Uterus (tissue), 4 donors: ENCODE measurements at places on chromosomes 11 and 22. TPM values are rescaled to one million over a fixed set of nuclear protein-coding genes. Genes with fewer than 3 reads are reported as not detected.

- H3K27me3 ChIP-seq: no peaks in the 10 kb centered on the region
- DNase-seq: no peak
- no peak overlapping the region for H3K27ac ChIP-seq
- H3K4me3 ChIP-seq: no peak overlapping the region
- no peaks in the 10 kb centered on the region for H3K36me3 ChIP-seq
Measured at GRCh38 chr22:25193548-25193947, 6.1 kb upstream of the CRYBB3 start.

DNA sequence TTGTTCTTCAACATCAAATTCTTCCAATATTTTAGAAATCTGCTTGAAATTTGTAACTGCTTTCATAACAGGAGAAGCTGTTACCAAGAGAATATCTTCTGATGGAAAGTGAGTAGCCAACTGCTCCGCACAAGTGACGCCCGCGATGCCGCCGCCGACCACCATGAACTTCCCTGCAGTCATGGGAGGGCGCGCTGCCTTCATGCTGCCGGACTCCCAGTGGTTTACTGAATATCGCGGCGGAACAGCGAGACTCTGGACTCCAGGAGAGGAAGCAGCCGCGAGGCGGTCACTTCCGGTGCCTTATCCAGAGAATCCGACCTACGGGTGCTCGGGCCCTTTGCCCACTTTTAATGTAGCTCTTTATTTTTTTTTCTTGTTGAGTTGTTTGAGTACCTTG is 190.6 kb downstream of the GUCY1A2 start:
- no peak overlapping the region for H3K4me3 ChIP-seq
- H3K27me3 ChIP-seq: no peaks in the 10 kb centered on the region
- H3K4me1 ChIP-seq: no peaks in the 10 kb centered on the region
- no peaks in the 10 kb centered on the region for H3K36me3 ChIP-seq

DNA sequence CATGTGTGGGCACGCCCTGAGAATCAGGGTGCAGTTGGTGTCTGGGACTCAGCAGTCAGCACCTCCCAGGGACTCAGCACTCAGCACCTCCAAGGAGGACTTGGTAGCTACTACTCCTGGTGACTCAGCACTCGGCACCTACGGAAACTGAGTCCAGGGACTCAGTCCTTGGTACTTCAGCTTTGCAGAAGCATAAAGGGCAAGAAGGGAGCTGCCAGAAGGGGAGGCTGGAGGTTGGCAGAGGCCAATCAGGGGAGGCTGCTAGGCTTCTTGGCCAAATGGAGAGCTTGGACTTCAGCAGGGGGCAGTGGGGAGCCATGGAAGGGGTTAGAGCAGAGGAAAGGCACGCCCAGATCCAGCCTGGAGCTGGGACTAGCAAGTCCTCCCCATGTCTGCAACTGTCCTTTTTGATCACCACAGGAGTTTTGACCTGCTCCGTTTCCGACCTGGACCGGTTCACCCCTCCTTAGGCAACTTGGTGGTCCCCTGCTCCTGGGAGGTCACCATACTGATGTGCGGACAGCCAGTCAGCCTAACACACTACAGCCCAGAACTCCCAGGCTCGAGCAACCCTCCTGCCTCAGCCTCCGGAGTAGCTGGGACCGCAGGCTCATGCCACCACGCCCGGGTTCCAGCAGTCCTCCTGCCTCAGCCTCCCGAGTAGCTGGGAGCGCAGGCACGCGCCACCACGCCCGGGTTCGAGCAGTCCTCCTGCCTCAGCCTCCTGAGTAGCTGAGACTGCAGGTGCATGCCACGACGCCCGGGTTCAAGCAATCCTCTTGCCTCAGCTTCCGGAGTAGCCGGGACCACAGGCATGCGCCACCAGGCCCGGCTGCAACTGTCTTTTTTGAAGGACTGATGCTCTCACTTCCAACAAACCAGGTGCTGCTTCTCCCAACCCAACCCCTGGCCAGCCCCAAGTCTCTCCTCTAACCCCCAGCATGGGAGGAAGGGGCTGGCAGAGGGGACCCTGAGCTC is 1.5 kb downstream of the ANO9 start:
- H3K4me1 ChIP-seq: no peaks in the 10 kb centered on the region
- no peak overlapping the region for H3K4me3 ChIP-seq
- H3K27me3 ChIP-seq: no peaks in the 10 kb centered on the region

DNA sequence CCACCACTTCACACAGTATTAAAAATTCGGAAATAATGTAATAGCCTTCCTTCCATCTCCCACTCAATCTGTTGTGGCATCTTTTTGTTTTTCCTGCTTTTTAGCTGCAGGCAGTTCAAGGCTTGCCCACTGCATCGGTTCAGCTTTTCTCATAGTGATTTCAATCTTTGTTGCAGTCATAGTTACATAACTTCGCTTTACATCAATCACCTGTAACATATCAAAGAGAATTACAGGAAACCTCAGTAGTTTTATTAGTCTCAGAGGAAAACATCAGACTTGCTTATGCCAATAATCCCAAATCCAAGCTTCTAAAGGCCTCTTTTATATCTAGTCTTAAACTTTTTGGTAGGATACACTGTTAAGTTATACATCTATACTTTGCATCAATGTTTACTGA is 20.5 kb downstream of the CHORDC1 start:
- no peak overlapping the region for H3K27ac ChIP-seq
- H3K4me1 ChIP-seq: no peaks in the 10 kb centered on the region
- no peak for DNase-seq
- no peak overlapping the region for H3K4me3 ChIP-seq

DNA sequence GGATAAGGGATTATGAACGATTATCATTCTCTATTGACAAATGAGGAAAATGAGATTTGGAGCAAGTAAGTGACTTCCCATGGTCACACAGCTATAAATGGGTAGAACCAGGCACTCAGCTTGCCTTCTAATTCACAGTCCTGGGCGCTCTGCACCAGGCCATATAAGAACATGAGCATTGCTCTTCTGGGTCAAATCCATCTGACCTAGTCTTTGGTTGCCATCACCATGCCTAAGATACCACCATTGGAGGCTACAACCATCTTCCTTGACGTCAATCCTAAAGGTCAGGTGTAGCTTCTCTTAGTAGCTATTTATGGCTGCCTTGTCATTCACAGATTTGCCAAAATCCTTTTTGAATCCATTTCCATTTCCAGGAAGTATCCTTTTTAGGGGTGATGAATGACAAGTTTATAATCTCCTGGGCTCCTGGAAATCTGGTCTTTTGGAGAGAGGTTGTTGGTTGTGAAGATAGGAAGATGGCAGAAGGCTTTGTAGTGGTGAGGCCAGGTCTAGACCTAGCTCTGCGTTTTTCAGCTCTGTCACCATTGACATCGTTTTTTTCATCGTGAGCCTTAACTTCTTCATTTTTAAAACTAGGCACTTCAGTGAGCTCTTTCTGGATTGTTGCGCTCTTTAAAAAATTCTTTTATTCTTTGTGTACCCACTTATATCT is 11.1 kb downstream of the ZBTB16 start:
- no peak overlapping the region for H3K27ac ChIP-seq
- peaks cover 23% of the 10 kb centered on the region for H3K4me1 ChIP-seq
- H3K36me3 ChIP-seq: no peaks in the 10 kb centered on the region

DNA sequence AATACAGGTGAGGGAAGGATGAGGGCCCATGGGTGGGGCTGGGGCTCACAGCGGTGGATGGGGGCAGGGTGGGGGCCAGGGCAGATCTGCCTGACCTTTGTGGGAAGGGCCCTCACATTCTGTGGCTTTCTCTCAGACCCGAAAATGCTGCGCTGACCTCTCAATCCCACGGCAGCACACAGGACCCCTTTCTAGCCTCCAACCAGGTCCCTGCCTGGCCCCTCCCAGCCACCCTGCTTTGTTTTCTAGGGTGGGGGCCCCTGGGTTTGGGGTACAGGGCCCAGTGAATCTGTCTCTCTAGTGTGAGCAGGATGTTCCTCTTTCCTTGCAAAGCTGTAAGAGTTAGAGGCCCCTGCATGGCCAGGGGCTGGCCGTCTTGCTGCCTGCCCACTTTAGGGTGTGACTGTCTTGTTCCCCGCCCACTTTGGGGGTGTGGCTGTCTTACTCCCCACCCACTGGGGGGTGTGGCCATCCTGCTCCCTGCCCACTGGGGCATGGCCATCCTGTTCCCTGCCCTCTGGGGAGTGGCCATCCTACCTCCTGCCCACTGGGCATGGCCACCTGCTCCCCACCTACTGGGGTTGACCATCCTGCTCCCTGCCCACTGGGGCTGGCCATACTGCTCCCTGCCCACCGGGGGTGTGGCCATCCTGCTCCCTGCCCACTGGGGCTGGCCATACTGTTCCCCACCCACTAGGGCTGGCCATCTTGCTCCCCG is 11.5 kb downstream of the PARVG start:
- H3K27ac ChIP-seq: no peak overlapping the region
- no peak overlapping the region for H3K4me3 ChIP-seq
- H3K36me3 ChIP-seq: no peaks in the 10 kb centered on the region
- H3K27me3 ChIP-seq: no peaks in the 10 kb centered on the region
- no peaks in the 10 kb centered on the region for H3K4me1 ChIP-seq

DNA sequence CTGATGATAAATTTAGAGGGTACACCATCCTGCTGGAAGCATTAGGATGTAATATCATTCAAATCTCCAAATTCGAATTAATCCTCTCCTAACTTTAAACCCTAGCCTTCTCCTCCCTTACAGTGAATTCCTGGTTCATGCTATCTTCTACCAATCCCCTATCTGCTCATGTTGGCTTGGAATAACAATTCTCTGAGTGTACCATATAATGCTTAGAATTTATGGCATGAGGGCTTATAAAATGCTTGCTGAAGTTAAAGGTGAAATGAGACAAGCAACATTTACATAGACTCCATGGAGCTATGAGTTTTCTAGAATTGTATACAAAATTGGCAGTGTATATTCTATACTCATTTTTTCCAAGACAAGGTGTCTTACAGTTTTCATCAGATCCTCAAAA is 79.3 kb downstream of the C2CD3 start:
- no peak for DNase-seq
- no peak overlapping the region for H3K27ac ChIP-seq
- H3K4me3 ChIP-seq: no peak overlapping the region

DNA sequence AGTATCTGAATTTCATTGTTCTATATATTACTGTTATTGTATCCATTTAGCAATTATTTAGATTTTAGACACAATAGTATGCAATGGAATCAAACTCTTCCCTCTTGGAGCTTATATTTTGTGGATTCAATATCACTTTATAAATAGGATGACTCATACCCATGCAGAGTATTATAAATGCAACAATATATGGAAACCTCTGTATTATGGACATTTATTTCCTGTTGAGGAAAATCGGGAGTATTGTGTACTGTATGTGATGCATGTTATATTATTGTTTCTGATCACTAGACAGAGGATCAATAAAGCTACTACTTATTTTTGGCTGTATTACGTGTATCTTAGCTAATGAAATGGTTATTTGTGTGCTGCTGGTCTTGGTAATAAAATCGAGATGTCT is 770 bp downstream of the METTL15 start:
- H3K27me3 ChIP-seq: no peaks in the 10 kb centered on the region
- H3K4me1 ChIP-seq: no peaks in the 10 kb centered on the region
- H3K4me3 ChIP-seq: peak overlapping the region; percentile 42
- H3K36me3 ChIP-seq: no peaks in the 10 kb centered on the region

DNA sequence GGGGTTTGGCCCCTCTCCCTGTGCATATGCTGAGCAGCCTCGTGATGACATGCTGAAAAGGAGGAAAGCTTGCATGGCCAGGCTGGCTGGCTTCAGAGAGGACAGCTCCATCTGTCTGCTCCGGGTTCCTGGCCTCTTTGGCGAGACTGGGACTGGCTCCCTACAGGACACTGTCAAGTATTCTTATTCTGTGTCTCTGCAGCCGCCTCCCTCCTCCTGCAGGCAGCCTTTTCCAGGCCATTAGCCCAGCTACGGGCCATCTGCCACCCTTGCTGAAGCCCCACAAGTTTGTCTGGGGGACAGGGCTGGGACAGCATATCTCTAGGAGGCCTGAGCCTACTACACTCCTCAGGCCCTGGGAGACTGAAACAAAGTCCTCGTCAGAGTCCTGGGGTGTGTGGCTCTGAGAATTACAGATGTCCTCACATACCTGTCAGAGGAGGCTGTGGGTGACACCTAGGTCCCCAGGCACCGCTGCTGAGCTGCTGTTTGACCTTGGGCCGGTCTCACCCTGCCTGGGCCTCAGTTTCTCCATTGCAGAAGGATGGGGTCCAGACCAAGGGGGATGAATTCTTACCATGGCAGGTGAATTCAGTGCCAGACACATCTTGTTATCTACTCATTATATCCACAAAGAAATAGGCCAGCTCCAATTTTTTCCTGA is 11.0 kb downstream of the MRGPRG start:
- DNase-seq: no peak
- no peak overlapping the region for H3K4me3 ChIP-seq
- H3K4me1 ChIP-seq: no peaks in the 10 kb centered on the region
- H3K27me3 ChIP-seq: no peaks in the 10 kb centered on the region
- no peaks in the 10 kb centered on the region for H3K36me3 ChIP-seq

GRCh38 chr11:118572981-118573550 is 857 bp downstream of the ARCN1 start:
- no peaks in the 10 kb centered on the region for H3K36me3 ChIP-seq
- H3K4me3 ChIP-seq: peak overlapping the region; percentile 71
- DNase-seq: no peak
- peaks cover 20% of the 10 kb centered on the region for H3K4me1 ChIP-seq
- H3K27ac ChIP-seq: peak overlapping the region; percentile 95

DNA sequence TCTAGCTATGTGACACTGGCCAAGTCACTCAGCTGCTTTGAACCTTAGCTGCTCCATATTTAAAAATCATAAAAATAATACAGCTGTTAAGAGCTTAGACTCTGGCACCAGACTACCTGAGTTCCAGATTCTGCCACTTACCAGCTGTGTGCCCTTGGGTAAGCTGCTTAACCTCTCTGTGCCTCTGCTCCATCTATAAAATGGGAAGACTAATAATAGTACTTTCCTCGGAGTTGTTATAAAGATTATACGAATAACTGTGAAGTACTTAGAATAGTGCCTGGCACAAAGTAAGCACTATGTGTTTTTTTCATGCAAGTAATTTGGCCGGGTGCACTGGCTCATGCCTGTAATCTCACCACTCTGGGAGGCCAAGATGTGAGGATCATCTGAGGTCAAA is 1.4 kb downstream of the HDHD5 start:
- no peak for DNase-seq
- H3K4me1 ChIP-seq: no peaks in the 10 kb centered on the region
- H3K27ac ChIP-seq: peak overlapping the region; percentile 89
- H3K36me3 ChIP-seq: no peaks in the 10 kb centered on the region

DNA sequence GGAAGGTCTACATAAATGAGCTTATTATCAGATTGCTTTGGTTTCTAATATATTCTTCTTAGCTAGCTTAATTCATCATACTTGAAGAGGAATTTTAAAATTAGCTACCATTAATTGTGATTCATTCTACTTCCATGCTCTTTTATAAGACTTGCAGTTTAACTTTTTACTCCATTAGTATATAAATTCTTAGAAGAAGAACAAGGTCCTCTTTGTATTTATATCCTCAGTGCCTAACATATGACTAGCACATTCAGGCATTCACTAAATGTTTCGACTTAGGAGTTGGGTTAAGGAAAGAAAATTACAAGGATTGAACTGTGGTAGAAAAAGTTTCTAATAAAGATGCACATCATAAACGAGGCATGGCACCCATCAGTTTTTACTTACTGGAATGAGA is 1135.5 kb downstream of the JRKL start:
- H3K36me3 ChIP-seq: no peaks in the 10 kb centered on the region
- DNase-seq: no peak
- H3K4me1 ChIP-seq: no peaks in the 10 kb centered on the region
- H3K27ac ChIP-seq: no peak overlapping the region

- H3K4me3 ChIP-seq: no peak overlapping the region
- H3K4me1 ChIP-seq: no peaks in the 10 kb centered on the region
- no peaks in the 10 kb centered on the region for H3K36me3 ChIP-seq
Measured at GRCh38 chr11:70491696-70492472, 93.6 kb downstream of the CTTN start.

The TRIM66 gene
- total RNA-seq: 12.9 TPM

The RCOR2 gene
- total RNA-seq: 5.8 TPM

The CYTH4 gene
- total RNA-seq: 6.1 TPM

The GRAP2 gene
- total RNA-seq: not detected

The SLC22A6 gene
- not detected for total RNA-seq
